ENCODE measurements at places on chromosomes 6 and 20.
A peak's percentile ranks its signal among the peaks of the same experiment; 100 is the strongest.

GRCh38 chr6:105713474-105714118 lies 310.7 kb upstream of the PREP start:
- DNase-seq, result no peak

DNA sequence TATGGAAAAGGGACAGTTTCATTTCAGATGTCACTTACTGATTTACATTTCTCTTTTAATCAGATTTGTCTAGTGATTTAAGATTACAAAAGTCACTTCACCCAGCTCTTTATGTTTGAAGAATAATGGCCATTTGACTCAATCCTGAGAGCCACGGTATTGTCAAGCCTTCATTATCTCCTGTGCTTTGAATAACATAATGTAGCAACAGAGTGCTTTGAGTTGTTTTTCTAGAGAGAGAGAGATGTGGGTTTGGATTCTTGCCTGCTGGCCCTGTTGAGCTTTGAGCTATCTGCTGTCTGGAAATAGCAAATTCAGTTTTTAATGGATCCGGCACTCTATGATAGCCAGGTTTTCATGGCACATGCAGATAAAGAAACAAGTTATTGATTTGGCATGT lies 478.4 kb upstream of the SOX4 start:
- DNase-seq, result no peak

- peak; percentile 34 for DNase-seq
These were observed 67.3 kb downstream of the PREX1 start for GRCh38 chr20:48760403-48760983.

GRCh38 chr6:108748959-108749358 lies 99.3 kb upstream of the ARMC2 start:
- DNase-seq, result no peak

- DNase-seq, result no peak
These were observed 78.6 kb downstream of the FAXC start for GRCh38 chr6:99270826-99271225.

DNA sequence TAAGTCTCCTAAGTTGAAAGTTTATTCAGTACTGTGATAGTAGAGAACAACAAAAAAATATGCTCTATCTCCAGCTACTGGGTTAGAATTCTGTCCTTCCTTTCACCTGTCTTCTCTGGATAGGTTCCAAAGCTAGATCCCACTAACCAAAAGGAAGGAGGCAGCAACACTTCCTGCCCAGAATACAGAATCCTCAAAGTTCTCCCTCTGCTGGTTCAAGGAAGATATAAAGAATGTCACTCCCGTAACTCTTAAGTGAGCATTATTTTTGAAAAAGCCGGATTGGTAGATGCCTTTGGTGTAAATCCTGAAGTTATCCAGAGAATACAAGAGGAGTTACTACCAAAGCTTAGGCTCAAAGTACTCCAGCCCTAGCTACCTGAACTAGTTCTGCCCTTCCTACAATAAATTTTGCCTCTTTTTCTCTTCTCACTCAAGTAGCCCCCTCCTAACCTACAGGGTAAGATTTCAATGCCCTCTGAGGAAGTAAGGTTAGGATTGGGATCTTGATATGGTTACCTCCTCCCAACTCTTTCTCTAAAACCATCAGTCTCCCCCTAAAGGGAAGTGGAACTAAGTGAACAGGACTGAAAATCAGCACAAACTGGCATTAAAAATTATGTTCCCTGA lies 26.0 kb upstream of the CRIP3 start:
- DNase-seq, result no peak

DNA sequence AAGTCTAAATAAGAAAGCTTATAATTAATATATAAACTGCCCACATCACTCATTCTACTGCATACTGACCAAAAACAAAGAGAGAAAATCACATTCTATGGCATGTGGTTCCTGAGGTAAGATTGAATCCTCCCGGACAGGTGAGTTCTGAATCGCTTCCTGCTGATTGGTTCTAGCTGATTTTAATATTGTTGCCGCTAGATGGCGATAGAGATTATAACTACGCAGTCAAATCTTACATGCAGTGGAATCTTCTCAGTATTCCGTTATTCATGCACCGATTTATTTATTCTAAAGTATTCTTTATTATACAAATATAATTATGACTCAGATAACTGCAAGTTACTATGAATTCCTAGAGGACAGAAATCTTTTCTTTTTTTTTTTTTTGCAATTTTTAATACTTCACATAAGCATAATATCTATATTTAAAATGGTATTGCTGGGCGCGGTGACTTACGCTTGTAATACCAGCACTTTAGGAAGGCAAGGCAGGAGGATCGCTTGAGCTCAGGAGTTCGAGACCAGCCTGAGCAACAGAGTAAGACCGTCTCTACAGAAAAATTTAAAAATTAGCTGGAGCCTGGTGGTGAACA lies 24.2 kb upstream of the TMX4 start:
- DNase-seq, result no peak

DNA sequence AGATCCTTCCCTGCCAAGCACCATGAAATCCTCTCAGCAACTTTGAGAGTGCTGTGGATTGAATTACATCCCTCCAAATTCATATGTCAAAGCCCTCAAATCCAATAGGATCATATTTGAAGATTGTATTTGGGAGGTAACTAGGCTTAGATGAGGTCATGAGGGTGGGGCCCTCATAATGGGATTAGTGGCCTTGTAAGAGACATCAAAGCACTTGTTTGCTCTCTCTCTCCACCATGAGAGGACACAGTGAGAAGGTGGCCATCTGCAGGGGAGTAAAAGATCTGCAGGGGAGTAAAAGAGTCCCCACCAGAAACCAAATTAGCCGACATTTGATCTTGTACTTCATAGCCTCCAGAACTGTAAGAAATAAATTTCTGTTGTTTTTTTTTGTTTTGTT lies 298.2 kb downstream of the SAMD5 start:
- no peak for DNase-seq

- DNase-seq, result no peak
These were observed 114.2 kb downstream of the PLEKHG1 start for GRCh38 chr6:150713931-150714330.

- no peak for DNase-seq
These were observed 20.3 kb downstream of the KIZ start for GRCh38 chr20:21146215-21146614.

GRCh38 chr6:13262302-13263230 lies 65.8 kb downstream of the TBC1D7 start:
- no peak for DNase-seq

GRCh38 chr6:155676346-155676745 lies 220.7 kb upstream of the NOX3 start:
- no peak for DNase-seq

- DNase-seq, result no peak
These were observed 633.5 kb downstream of the RFPL4B start for GRCh38 chr6:112980676-112981075.

GRCh38 chr6:141744194-141744925 lies 388.4 kb upstream of the GJE1 start:
- no peak for DNase-seq
